ENCODE measurements at places on chromosomes 2 and 18.

GRCh38 chr2:10911291-10912075 lies at the start of gene KCNF1:
Gene KCNF1, plus strand, starts transcription at chr2:10911934. Its CDS starts 493 bp downstream, at chr2:10912427.
- peak; percentile 94 for DNase-seq

DNA sequence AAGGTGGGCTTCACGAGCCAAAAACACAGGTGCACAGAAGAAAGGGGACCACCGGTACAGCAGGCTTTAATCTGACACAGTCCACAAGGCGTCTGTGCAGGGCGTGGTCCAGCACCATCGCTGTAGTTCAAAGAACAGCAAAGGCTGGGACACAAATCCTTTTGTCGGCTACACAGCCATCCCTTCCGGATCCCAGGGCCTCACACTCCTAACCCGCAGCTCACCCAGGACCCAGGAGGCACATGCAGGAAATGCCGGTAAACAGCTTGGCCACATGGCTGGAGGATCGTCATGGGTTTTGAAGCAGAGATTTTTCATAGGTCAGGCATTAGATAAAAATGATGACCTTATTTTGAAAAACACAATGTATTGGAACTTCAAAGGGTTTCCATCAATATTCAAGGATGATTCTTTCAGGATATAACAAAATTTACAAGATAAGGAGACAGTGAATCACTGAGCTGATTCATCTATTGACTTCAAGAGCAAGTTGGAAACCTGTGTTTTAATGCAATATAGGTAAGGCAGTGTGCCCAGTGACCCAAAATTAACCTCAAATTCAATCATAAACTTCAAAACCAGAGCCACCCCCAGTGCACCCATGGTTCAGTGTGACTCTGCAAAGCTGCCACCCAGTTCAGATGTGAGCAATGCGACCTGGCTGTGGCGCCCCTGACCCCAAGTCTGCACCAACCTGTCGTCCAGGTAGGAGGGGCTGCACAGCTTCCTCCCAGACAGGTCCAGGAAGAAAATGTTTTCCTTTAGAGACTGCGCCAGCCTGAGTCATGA lies 74.4 kb downstream of the TMEM18 start:
- DNase-seq, result no peak

DNA sequence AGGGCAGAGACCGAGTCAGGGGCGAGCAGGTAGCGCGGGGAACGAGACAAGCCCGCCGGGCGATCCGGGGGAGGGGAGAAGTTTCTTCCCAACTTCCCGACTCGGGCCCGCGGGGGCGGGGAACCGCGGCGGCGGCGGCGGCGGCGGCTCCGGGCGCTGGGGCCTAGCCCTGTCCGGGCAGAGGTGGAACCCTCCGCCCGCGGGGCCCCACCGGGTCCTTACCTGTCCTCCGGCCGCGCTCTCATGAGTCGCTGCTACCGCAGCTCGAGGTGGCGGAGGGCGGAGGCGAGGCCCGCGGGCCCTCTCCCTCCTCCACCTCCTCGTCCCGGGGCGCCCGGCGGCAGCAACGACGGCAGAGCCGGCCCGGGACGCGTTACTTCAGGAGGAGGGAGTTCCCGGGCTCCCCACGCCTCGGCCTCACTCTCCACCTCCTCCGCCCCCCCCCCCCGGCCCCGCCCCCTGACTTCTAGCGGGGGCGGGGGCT lies at the start of gene YES1:
TSS of gene YES1 (minus strand) at position 351 of the 484 bp plus-strand sequence. CDS start 55,415 bp downstream, outside the sequence.
- DNase-seq, result peak; percentile 81

GRCh38 chr2:138779406-138779780 lies 797 bp downstream of the NXPH2 start:
- peak; percentile 56 for DNase-seq

DNA sequence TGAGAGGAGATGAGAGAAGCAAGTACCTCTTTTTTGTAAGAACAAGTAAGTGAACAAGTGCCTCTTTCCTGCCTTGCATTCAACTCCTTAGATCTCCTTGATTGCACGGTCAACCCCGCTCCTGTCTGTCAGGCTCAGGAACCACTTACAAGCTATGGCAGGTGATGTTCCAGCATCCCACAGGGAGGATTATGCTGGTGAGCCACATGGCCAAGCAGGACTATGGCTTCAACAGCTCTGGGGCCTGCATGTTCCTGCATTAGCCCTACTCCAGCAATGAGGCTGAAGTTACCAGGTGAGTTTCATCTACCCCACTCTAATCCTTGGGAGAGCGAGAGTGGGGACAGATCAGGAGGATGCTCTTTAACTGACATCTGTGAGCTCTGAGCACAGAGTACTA lies 29.5 kb downstream of the TTC32 start:
- DNase-seq, result no peak

Data from eye (tissue), 1 donor.